ENCODE measurements at places on chromosomes 6 and 20.

GRCh38 chr20:44649126-44649525 is 2.4 kb downstream of the ADA start:
- no peak for DNase-seq

- no peak for DNase-seq
These were observed 5.8 kb upstream of the STMND1 start for GRCh38 chr6:17096096-17096495.

- no peak for DNase-seq
These were observed 138.1 kb upstream of the RPS6KA2 start for GRCh38 chr6:166765234-166765541.

DNA sequence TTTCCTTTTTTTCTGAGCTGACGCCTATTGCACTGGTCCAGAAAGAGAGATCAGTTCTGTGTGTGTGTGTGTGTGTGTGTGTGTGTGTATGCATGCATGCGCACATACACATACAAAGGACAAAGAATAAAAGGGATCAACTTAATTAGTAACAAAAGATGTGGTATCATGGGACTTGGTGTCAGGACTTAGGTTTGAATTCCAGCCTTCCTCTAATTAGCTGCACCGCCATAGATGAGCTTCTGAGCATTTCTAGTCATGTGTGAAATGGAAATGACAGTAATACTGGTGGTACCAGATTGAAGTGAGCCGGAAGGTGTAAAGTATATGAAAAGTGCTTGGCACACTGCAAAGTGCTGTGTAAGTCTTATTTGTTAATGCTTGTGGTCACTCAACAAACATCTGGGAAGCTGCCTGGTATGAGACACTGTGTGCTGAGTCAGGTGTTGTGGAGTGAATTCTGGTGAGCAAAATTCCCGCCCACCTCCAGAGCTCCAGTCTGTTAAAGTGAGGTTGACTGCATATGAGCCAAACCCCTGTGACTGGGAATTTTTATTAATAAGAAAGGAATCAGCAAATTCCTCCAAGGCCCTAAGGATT is 12.4 kb downstream of the DAAM2 start:
- no peak for DNase-seq

DNA sequence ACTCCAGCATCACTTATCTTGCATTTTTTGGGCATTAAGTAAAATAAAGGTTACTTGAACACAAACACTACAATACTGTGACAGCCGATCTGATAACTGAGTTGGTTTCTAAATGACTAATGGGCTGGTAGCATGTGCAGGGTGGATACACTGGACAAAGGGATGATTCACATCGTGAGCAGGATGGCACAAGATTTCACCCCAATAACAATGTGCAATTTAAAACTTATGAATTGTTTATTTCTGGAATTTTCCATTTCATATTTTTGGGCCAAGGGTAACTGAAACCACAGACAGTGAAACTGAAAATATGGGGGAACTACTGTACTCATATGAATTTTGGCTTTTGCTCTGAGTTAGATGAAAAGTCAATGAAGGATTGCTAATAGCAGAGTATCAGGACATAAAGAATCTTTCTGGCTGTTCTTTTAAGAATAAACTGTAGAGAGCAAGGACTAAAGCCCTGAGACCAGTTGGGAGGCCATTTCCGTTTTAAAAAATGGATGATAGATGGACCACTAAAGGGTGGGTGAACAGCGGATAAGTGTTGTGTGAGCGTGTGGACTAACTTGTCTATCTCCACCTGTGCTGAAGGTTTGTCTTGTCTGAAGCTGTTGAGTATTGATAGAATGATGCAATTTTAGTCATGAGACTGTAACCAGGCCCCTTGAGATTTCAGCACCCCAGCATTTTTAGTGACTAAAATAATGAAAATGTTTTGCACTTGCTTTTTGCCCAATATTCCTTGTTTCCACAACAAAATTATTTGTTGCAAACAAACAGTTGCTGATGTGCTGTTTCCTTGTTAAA is 8.2 kb downstream of the SPINT3 start:
- no peak for DNase-seq

- no peak for DNase-seq
These were observed 47.4 kb downstream of the SULF2 start for GRCh38 chr20:47737923-47738322.

DNA sequence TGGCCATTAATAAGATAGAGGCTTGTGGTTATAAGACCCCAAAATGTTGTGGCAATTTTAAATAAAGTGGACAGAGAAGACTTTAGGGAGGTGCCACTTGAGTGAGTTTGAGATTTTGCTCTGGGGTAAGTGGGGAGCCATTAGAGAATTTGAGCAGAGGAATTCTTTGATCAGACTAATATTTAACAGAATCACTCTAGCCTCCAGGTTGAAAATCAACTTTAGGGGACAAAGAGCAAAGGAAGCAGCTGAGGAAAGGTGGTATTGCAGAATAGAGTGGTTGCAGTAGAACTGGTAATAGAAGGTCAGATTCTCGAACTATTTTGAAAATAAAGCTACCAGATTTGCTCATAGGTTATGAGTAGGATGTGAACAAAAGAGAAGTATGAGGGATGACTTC is 50.7 kb upstream of the RNF146 start:
- DNase-seq, result no peak

DNA sequence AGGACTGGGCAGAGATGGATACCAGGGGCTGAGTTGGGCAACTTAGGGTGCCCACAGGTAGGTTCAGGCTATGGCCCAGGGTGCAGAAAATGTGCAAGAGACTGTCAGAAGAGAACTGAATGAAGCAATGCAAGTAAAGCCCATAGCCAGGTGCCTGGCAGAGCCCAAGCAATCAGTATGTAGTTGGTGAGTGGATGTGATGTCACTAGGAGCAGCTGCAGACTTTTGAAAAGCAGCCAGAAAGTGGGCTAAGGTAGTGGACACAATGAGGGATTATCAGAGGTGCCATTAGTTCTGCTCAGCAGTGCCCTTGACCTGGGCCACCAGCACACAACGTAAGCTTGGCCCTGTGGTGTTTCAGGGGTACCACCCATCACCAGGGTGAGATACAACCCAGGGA is 135.3 kb downstream of the SOBP start:
- no peak for DNase-seq

GRCh38 chr20:47577314-47577713 is 75.6 kb downstream of the NCOA3 start:
- no peak for DNase-seq

GRCh38 chr20:19271879-19272651 is 59.6 kb downstream of the SLC24A3 start:
- DNase-seq, result no peak

- DNase-seq, result no peak
These were observed 42.6 kb upstream of the TMEM170B start for GRCh38 chr6:11494786-11495564.

DNA sequence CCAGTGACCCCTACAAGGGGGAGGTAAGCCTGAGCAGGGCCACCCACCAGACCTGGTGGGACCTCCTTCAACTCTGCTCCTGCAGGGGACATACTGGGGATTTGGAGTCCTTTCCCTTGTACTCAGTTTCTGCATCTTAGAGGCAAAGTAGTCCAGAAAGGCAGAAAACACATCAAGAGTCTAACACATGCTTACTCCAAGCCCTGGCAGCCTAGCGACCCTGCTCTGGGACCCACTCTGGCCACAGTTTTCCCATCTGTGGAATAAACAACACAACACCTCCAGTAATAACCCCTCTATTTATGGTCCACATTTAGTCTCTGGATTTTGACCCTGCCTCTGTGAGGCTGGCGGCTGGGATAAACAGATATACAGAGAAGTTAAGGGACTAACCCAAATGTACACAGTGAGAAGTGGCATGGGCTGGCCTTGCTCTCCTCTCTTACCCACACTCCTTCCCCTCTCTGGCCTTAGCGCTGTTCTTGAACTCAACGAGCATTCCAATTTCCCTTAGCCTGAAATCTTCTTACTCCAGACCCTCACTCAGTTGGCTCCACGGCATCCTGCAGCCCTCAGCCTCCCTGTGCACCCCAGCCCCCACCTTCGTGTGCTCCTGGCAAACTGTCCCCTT is 16.1 kb upstream of the TLDC2 start:
- DNase-seq, result no peak

- no peak for DNase-seq
These were observed 86.9 kb downstream of the LRFN2 start for GRCh38 chr6:40500227-40500626.

- DNase-seq, result no peak
These were observed 43.4 kb upstream of the SUPT3H start for GRCh38 chr6:45420909-45421708.

- no peak for DNase-seq
These were observed 764.2 kb downstream of the TENT5A start for GRCh38 chr6:80988286-80988685.

DNA sequence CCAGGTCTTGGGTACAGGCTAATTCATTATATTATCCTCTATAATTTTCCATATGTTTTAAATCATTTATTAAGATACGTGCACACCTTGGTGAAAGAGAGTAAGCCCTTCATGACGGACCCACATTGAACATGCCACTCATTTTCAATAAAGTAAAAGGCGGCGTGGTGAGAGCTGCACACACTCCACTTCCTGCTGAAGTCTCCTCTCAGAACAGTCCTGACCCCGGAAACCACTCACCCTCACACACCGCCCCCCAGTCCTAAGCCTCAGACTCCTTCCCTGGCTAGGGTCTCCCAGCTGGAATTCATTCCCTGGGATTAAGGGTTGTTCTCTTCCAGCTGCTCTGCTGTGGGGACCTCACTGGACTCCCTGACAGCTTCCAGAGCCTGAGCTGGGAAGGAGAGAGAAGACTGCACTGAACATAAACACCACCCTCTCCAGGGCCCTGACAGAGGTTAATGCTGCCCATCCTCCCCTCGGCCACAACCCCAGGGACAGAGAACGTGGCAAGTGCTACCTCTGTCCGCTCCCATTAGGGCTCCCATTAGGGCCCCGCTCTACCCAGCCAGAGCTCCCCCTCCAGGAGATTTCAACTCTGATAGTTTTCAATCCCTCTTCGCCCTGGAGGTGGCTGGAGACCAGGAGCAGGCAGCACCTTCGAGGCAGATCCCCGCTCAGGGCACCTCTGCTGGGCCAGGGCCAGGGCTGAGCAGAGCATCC is 24.8 kb downstream of the GRM4 start:
- no peak for DNase-seq

DNA sequence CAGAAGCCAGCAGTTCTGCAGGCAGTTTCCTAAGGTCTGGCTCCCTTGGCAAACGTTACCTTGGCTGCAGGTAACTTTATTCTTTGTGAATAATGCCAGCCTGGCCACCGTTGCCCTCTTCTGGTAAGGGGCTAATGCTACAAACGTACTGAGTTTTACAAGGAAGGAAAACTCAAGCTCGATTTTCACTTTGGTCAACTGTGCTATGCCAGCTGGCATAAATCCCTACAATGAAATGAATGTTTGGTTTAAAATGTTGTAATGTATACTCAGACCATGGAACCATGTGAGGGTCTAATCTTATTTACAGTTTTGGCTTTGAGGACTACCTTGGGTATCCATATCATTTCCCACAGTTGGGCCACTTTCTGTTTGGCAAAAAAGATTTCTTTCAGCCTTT is 101.4 kb downstream of the SLX4IP start:
- DNase-seq, result no peak
